ENCODE measurements at places on chromosomes 4 and X.

DNA sequence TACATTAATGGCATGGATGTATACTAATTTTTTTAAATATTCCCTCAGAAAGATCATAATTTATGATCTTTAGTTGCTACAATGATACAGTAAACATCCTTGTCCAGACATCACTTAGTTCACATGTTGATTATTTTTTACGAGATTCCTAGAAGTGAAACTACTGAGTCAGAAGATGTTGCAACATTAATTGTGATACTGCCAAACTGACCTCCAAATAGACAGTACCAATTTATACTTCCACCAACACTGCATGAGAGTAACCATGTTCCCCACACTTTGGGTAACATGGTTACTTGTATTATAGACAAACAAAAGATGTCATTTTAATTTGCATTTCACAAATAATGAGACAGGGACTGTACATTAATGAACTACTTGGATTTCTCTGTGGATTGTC, 19.6 kb downstream of the RCHY1 start:
- DNase-seq, result no peak

DNA sequence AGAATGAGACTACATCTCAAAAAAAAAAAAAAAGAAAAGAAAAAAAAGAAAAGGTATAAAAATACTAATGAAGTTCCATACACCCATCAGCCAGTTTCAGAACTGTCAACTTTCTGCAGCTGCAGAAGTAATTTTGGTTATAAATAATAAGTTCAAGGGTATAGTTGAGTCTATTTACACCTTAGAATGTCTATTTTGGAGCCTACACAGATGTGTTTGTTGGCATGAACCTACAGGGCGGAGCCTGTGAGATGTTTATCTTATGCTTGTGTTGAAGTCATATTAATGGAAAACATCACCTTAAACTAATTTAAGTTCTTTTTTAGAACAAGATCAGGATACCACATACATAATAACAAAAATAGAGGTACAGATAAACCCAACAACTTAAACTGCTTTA, 85.8 kb downstream of the RAPGEF2 start:
- no peak for DNase-seq

DNA sequence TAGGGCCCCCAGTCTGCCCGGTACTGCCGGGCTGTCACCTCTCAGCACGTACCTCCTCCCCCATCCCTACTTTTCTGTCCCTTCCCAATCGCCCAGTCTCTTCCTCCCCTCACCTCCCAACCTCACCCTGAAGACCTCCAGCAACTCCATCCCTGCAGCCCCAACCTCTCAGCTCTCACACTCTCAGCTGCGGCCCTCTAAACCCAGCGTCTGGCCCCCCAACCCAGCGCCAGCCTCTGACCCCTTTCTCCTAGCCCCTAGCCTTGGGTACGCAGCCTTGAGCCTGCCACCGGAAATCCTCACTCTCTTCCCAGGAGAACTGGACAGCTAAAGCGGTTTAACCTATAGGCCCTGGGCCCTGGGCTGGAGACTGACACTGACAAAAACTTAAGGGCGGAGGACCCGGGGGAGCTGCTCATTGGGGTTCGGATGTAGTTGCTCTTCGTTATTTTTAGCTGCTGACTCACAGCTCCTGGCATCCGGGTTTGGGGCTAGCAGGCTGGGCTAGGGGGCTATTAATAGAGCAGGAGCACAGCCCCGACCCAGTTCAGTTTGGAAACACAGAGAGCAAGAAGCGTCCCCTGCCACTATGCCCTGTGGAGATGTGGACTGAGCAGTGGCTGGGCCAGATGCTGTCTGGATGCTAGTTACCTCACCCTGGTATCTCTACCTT, 9.6 kb upstream of the DLG3 start:
- DNase-seq, result no peak

DNA sequence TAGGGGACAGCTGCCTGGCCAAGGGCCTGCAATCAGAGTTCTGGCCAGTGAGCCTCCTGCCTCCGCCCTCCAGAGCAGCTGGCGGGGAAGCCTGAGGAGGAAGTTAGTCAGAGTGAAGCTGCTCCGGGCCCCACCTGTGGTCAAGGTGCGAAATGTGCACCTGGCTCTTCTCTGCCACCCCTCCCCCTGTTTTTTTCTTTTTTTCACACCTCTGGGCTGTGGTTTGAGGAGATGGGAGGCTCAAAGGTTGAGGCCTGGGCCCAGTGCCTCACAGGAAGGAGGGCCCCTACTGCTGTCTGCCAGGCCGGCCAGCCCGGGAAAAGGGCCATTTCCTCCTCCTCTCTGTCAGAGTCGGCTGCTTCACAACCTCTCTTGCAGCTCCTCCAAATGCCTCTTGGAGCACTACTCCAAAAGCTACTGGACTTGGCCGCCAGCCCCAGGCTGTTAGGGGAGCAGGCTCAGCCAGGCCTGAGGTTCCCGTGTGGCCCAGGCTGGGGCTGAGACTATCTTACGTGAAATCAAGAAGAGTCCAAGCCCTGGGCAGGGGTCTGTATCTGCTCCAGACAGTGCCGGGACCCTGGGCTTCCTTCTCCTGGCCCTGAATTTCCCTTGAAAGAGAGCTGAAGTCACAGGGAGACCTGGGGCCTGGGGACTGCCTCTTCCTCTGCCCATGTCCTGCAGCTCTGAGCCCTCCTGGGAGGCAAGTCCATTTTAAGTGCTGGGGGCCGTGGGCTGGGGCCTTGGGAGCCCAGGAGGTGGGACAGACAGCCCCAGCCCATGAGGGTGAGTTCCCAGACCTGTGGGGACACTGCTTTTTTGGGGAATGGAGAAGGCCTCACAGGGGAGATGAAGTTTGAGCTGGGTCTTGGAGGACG, 4.5 kb upstream of the CXCR3 start:
- DNase-seq, result peak; percentile 90

DNA sequence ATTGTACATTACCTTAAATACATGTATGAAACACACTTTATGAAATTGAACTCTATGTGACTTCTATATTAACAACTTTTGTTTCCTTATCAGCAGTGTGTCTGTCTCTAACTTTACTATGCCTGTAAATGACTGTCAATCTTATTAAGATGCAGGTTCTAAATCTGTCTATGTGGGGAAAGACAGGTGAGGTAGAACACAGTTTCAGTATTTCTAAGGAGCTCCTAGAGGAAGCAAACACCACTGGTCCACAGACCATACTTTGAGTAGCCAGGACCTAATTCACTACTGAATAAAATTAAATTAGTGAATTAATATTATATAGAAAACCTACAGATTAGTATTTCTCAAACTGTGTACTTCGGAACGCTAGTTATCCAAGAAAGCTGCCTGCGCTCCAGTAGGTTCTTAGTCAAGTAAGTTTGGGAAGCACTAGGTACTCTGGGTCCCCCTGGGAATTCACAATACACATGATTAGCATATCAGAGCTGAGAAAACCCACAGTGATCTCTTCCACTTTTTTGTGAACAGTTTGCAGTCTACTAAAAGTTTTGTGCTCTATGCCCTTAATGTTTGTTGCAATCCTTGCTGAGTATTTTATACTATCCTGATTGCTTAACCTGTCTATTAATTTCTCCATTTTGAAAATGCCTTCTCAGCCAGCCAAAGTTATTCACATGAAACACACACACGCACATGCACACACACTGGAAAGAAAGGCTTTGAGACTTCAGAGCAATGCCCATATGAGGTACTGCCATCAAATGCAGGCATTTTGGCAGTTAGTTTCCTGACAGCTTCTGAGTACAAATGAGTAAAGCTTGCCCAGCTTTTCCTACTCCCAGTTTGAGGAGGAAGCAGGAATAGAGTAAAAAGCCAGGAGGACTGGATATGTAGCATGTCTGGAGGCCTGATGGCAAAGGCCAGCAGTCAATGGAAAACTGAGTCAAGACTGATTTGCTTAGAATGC, 133.6 kb upstream of the CPEB2 start:
- no peak for DNase-seq

GRCh38 chr4:155759372-155760252, 791 bp downstream of the GUCY1B1 start:
- DNase-seq, result no peak

DNA sequence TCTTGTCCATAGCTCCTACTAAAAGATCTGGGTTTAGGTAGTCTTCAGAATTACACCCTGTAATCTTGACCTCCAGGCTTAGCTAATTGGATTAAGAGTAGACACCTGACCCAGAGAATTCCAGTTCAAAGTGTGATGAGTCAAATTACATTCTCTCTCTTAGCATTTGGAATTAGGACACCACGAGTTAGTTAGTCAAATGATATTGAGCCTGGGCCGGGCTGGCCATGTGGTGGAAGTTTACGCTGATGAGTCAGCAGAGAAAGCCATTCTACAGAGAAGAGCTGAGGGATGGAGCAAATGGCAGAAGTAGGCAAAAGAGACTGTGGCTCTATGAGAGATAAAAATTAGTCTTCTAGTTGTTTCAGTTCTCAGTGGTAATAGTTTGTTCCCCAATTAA, 31.1 kb downstream of the CEP44 start:
- DNase-seq, result no peak

- DNase-seq, result no peak
Observed at GRCh38 chrX:17374619-17375366, at the start of gene NHS. TSS of gene NHS (plus strand) at chrX:17375200. CDS start at chrX:17375758, 558 bp downstream.

DNA sequence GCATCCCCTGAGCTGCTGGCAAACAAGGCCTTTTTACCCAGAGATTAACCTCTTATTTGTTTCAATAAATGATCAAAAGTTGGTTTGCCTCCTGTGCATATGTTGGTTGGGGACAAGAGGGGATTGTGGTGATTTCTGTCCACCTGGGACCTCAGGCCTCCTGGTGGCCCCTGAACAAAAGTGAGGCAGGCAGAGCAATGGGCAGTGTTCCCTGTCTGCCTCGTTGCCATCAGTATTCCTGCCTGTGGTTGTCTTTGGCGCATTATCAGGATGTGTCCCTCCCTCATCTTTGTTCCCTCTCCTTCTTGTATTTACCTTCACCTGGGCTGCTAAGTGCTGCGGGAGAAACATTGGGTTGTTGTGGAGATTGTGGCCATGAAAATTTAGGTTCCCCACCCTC, 65.3 kb upstream of the DRD5 start:
- DNase-seq, result no peak

DNA sequence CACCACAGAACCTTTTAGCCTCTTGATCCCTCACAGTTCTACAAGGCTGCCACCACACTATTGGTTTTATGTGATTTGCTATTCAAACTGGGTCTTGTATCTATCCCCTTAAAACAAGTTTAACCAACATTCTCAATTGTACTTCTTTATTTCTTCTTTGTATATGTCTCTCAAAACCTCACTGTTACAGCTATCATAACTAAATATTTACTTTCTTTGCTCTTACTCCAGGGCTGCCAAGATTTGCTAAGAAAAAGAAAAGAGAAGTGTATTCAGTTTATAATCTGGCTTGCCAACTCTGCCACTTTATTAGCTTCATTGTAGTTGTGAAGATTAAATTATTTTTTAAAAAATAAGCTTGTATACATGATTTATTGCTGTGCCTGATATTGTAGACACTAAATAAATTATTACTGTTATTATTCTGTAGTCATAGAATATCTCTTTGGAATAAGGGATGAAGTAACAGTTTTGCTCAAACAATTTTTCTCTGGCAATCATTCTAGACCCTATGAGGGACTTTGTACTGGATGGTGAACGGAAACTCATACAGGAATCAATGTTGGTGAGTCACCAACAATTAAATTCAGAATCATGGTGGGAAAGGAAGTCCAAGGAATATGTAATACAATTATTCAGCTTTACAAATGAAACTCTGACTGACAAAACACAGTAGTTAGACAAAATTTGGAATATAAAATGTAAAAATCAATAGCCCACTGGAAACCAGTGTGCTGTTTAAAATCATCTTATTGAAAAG, 127.1 kb upstream of the DCAF8L1 start:
- no peak for DNase-seq

GRCh38 chrX:4091046-4091760, 377.8 kb upstream of the PRKX start:
- DNase-seq, result no peak

DNA sequence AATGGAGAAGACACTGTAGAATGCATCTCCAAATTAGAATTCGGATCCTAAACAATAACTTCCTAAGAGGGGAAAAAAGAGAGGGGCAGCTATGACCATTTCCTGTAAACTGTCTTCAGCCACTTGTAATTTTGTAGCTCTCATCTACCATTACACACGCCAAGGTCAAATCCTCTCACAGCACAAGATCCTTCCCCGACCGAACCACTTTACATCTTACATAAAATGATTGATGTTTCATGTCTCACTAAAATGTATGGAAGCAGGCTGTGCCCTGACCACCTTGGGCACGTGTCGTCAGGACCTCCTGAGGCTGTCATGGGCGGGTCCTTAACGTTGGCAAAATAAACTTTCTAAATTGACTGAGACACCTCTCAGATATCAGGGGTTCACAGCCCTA, 24.1 kb upstream of the PBDC1 start:
- peak; percentile 69 for DNase-seq

DNA sequence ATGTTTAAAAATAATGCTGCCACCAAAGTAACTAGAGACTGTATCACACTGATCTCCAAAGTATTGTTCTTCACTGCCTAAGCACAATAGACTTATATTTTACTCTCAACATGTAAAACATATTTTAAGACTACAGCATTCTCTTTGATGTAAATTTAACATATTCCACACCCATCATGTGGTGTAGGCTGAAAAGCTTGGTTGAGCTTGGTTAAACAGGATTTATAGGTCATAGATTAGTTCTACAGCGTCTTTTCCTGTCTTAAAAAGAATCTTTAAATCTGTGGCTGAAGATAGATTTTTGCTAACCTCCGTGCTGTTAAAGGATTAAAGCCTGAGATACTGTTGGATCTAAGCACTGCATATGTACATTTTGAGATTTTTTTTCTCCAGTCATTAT, 379.9 kb downstream of the SH2D1A start:
- no peak for DNase-seq

DNA sequence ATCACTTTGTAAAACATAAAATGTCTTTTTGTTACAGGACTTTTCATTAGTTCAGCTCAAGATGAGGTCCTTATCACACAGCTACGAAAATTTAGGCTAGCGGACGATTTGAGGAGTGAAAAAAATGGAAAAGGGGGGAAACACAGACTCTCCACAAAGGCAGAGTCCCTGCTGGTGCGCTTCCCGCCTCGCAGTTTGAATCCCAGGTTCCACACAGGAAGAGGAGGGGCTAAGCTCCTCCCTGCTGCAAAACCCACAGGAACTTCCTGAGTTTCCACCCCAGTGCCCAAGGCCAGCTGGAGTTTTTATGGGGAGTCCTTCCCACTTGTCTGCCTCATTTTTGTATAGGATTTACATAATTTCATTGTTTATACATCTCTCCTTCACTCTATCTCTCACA, 11.2 kb downstream of the ADAM29 start:
- DNase-seq, result no peak

- no peak for DNase-seq
Observed at GRCh38 chrX:9913146-9913433, 54.1 kb upstream of the CLDN34 start.

DNA sequence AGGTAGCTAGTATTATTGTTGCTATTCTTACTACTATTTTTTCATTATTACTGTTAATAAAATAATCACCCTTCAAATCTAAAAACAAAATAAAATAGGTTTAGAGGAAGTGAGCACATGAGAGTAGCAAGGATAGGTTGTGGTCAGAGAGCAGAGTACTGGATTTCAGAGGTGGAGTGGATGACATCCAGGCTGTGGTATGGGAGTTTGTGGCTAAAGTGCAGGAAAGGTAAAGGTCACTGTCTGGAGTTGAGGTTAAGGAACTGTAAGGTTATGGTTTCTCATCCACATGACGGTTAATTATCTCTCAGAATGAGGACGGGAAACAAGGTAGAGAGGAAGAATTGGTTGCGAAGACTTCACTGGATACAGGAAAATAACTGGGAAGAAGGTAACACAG, 27.7 kb downstream of the STEEP1 start:
- no peak for DNase-seq

- DNase-seq, result no peak
Observed at GRCh38 chr4:2950221-2950989, 12.8 kb downstream of the NOP14 start.

- DNase-seq, result no peak
Observed at GRCh38 chrX:118593407-118593806, 97.8 kb downstream of the DOCK11 start.
